ENCODE measurements at places on chromosomes 13 and 19.
A peak's percentile ranks its signal among the peaks of the same experiment; 100 is the strongest.

DNA sequence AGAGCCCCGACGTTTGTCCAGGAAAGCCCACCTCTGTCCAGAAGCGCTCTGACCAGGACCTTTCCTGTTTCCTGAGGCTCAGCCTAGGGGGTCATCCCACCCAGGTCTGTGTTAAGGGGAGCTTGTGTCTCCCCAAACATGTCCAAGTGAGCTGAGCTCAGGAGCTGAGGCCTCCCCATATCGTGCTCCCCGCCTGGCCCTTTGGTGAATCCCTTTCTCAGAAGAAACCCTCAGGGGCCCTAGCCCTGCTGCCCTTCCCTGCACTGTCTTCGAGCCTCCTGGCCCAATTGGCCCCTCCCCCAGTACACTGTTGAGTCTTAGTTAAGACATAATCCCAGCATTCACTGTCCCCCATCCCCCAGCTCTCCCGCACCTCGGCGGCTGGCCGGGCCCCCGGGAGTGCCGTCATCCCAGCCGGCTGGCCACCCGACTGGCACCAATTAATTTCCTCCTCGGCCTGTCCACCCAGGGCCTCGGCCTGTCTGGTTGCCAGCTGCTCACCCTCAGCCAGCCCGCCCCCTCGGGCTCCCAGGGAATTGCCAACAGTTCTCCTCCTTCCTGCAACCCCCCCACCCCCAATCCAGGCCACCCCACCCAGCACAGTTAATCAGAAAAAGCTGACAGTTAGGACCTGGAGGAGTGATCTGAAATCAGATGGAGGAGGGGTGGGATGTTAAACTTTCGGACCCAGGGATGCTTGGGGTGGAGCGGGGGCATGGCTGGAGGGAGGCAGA is 13.6 kb downstream of the IER2 start:
- DNase-seq: peak; percentile 44

GRCh38 chr13:111168107-111168506 is 53.0 kb downstream of the ARHGEF7 start:
- no peak for DNase-seq

DNA sequence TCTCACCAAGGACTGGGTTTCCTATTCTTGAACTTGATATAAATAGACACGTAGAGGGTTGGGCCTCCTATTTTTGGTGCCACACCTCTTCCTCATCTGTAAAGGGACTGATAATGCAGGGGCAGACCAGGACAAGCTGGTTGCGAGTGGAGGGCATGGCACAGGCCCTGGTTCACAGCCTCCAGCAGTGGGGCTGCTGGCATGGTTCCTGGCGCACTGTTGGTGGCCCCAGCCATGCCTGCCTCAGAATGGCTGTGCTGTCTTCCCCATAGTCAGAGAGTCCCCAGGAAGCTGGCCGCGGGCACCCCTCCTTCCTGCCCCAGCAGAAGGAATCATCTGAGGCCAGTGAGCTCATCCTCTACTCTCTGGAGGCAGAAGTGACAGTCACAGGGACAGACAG is 10.5 kb upstream of the OVOL3 start:
- DNase-seq: no peak

DNA sequence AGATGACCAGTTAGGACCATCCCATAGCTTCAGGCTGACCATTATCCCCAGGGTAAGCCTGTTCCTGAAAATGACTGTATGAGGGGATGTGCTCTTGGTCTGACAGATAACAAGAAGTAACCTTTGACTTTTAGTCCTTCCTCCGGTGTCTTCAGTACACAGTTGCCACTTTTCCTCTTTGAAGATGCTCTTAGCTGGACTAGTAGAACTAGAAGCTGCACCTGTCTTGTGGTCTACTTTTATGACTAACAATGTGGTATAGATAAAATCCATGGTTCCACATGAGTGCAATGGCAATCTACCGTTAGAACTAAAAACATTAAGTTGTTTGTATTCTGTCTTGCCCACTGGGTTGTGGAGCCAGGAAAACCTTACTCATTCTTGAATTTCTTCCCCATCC is 5.9 kb upstream of the RUBCNL start:
- DNase-seq: no peak

- no peak for DNase-seq
These were observed 36.4 kb downstream of the SLC10A2 start for GRCh38 chr13:103029798-103030197.

DNA sequence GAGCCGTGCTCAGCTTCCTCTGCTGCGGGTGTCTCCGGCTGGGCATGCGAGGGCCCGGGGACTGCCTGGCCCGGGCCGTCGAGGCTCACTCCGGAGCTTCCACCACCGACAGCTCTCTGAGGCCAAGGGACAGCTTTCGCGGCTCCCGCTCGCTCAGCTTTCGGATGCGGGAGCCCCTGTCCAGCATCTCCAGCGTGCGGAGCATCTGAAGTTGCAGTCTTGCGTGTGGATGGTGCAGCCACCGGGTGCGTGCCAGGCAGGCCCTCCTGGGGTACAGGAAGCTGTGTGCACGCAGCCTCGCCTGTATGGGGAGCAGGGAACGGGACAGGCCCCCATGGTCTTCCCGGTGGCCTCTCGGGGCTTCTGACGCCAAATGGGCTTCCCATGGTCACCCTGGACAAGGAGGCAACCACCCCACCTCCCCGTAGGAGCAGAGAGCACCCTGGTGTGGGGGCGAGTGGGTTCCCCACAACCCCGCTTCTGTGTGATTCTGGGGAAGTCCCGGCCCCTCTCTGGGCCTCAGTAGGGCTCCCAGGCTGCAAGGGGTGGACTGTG is 1.2 kb downstream of the S1PR4 start:
- no peak for DNase-seq

DNA sequence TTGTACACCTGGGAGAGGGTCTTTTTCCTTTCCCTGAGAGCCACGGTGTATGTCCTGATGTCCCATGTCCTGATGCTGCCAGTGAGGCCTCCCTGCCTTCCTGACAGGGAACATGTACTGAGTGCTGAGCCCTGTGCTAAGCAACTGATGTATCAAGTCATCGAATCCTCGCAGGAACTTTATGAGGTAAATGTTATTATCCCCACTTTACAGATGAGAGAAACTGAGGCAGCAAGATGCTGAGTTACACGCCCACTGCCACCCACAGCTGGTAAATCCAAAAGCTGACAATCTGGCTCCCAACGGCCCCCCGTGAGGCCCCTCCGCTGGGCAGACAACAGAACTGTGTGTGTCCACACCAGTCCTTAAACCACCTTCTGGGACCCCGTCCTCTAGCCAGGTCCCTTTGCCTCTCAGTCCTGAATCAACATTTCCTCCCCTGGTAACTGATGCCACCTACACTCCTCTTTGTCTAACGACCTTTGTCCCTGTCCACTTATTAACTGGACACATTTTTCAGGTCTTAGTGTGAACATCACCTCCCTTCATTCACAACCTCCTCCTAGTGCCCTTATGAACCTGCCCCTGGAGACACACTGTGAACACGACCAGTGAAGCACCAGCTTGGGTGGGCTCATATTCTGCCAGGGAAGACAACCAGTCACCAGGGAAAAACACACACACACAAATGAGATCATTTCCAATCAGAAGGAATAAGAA is 5.4 kb upstream of the VSIG10L start:
- DNase-seq: no peak

DNA sequence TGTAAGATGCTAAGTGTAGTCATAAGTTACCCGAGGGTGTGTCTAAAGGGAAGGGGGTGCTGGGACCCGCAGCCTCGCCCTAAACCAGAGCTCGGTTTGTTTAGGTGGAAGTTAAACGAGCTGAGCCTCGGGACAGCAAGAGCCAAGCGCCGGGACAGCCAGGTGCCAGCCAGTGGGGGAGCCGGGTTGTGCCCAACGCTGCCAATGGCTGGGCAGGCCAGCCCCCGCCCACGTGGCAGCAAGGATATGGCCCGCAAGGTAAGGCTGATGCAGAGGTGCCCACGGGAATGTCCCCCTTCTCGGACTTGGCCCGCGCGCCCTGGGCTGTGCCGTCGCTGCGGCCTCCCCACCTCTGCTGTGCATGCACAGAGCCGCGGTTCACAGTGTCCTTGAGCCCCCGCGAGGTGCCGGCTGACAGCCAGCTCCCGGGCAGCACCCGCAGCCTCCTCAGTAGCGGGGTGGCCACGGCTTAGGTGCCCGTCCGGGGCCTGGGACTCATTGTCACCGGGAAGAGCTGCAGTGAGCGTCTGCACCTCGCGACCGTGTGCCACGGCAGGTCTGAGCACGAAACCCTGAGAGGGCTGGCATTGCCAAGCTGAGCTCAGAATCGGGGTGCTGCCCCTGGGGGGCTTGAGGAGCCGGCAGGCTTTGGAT is 9.3 kb upstream of the RPS15 start:
- no peak for DNase-seq

- DNase-seq: no peak
These were observed 51.0 kb downstream of the TEX26 start for GRCh38 chr13:30983431-30983830.

GRCh38 chr13:80441968-80442367 is 101.0 kb upstream of the SPRY2 start:
- DNase-seq: no peak

DNA sequence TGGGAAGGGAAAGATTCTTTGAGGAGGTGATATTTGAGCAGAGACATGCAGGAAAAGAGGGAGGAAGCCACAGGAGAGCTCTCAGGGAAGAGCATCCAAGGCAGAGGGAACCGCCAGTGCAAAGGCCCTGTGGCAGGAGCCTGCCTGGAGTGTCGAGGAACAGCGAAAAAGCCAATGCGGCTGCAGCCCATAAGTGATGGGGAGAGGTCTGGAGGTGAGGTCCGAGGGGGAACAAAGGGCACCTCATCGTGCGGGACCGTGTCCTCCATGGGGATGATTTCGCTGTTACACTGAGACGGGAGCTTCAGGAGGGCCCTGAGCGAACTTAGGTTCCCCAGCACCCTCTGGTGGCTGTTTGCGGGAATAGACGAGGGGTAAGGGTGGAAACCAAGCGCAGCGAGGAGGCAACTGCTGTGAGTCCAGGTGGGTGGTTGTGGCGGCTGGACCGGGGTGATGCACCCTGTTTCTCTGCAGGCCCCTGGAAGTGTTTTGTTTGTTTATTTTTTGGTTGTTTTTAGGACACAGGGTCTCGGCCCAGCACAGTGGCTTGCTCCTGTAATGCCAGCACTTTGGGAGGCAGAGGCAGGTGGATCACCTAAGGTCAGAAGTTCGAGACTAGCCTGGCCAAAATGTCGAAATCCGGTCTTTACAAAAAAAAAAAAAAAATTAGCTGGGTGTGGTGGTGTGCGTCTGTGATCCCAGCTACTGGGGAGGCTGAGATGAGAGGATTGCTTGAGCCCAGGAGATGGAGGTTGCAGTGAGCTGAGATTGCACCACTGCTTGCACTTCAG is 5.9 kb upstream of the EHD2 start:
- peak; percentile 73 for DNase-seq

GRCh38 chr19:39434123-39435076 is 1.3 kb downstream of the RPS16 start:
- no peak for DNase-seq

DNA sequence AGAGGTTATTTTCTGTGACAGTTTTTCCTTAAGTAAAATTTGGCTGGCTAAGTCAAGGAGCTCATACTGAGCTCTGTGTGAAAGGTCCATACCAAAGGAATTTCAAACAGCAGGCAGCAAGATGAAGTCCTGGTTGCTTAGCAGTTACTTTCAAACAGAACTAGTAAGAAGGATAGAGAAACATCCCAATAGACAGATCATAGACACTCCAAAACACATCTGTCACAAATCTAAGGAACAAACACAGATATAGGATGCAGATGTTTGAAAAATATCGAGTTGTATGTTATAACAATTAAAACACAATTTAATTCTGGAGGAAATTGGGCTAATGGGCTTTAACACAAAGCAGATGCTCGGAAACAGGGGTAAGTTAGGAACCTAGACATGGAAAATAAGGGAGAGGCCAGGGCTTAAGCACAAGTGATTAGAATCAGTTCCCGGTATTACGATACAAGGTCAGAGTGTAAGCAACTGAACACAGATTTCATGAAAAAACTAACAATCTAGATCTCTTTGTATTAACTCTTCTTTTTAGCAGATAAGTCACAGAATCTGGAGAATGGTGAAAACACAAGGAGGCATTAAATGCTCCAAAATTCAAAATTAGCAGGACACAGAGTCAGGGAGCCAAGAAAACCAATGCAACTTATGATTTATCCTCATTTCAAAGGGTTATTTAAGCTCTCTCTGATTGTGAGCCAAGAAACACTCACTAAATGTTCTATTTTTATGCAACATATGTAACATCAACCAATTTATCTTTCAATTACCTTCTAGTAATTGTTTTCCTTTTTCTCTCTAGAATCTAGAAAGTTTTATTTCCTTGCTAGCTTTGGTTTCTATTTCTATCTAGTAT is 1992.9 kb upstream of the PCDH20 start:
- no peak for DNase-seq

- DNase-seq: no peak
These were observed 30.1 kb downstream of the EPS15L1 start for GRCh38 chr19:16441661-16442162.

DNA sequence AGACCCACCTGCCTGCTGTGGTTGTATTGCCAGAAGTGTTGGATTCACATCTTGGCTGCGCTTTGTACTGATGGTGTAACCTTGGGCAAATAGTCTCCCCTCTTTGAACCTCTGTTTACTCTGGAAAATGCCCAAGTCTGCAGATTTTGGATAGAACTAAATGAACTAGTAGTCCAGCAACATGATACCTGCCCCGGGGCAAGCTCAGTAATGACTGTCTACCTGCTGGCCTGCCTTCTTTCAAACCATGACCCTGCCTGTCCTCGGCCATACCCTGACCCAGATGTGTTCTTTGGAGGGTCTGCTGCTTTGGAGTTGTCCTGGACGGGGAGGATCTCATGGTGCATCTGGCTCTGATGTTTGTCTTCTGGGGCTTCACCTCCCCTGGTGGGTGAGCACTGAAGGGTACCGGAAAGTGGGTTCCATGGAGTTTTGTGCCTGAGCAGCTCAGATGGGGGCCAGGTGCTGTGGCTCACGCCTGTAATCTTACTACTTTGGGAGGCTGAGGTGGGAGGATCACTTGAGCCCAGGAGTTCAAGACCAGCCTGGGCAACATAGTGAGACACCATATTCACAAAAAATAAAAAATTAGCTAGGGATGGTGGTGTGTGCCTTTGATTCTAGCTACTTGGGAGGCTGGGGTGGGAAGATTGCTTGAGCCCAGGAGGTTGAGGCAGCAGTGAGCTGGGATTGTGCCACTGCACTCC is 59.5 kb downstream of the TNFRSF19 start:
- no peak for DNase-seq

GRCh38 chr19:4622695-4623421 is 16.5 kb upstream of the TNFAIP8L1 start:
- DNase-seq: no peak

GRCh38 chr19:11268783-11269267 is 6.5 kb upstream of the DOCK6 start:
- no peak for DNase-seq

DNA sequence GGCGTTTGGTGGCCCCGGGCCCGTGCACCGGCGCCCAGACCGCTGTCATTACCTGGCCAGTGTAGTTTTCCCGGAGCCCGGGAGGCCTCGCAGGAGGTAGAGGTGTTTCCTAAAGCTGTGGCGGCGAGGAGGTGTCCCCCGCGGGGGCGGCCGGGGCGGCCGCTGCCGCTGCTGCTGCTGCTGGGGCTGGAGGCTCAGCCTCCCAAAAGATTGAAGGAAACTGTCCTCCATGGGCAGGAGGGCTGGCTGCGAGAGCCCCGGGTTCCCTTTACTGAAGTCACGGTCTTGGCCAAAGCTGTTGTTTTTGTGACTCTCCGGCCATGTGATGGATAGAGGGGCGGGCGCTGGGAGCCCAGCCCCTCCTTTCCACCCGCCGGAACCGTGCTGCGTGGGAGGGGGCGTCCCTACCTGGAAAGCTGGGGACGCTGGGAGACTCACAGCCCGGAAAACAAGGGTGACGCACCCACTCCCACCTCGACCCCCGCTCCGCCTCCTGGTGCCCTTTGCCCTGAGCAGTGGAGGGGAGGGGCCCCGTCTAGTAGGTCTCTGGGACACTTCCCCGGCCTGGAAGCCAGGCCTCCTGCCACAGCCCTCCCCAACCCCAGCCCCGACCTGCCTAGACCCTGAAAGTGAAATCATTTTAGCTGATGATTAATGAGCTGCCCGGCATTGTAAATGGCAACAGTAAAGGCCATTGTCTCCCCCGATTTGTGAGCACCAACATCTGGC is at the start of gene N4BP2L1:
TSS of gene N4BP2L1 (minus strand) at position 279 of the 729 bp plus-strand sequence. CDS start at position 231, 48 bp downstream.
- DNase-seq: peak; percentile 91
